NCI-H1436 (cell line): ENCODE measurements at places on chromosomes 1 and 21.

DNA sequence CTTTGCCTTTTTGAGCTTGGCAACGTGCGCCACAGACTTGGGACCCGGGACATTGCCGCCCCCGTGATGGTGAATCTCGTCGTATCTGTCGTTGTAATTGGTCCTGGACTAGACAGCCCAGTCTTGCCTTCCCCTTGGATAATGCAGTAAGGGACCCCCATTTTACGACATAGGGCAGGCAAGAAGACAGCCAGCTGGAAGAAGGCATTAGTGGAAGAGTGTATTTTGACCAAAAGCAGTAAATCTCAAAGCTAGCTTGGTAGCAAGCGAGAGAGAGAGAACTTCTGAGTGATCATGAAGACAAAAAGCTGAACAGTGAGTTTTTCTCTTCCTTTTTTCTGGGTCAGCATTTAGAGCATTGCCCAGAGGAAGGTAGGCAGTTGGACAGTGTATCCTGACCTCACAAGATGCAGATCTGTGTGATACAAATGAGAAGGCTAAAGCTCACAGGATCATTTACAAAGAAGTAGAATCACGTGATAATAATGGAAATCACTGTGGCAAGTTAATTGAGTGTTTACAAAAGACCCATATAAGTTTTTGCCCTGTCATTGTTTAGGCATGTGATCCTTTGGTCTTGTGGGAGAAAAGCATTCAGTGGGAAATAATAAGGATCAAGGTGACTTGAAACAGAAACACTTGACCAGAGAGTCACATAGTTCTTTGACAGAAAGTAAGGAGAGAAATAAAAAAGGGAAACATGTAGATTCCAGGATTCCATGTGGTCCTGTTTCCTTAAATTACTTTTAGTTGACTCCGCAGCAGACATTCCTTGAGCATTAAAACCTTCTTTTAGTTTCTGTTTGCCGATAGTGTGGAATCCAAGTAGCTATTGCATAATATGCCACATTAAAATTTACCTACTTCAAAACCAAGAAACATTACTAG lies 66.3 kb downstream of the CNST start:
- DNase-seq: no peak

GRCh38 chr1:226584164-226584563 lies 35.6 kb downstream of the STUM start:
- no peak for DNase-seq

DNA sequence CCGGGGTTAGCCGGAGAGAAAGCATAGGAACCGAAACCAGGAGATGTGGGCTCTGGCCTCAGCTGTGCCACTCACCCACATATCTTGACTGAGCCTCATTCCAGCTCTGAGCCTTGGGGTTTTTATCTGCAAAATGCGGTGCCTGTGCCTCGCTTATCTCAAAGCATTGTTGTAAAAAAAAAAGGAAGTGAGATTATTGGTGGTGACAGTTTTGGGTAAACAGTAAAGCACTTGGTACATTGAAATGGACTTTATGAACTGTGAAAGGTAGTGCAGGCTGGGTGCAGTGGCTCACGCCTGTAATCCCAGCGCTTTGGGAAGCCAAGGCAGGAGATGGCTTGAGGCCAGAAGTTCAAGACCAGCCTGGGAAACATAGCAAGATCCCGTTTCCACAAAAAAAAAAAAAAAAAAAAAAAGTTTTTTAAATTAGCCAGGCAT lies 3.8 kb downstream of the PTAFR start:
- DNase-seq: no peak

- no peak for DNase-seq
These were observed at the start of gene RHBDL2 for GRCh38 chr1:38941527-38942019. Gene RHBDL2 (minus strand): TSS chr1:38941830. CDS start chr1:38919212, 22,618 bp downstream.

- no peak for DNase-seq
These were observed 76.1 kb upstream of the GADD45A start for GRCh38 chr1:67608661-67609576.

- DNase-seq: no peak
These were observed 188.0 kb downstream of the RERE start for GRCh38 chr1:8629241-8630091.

- no peak for DNase-seq
These were observed 239.7 kb upstream of the KCNK2 start for GRCh38 chr1:214842856-214843255.

- DNase-seq: peak; percentile 36
These were observed 5.9 kb upstream of the FNDC5 start for GRCh38 chr1:32876341-32877210.

DNA sequence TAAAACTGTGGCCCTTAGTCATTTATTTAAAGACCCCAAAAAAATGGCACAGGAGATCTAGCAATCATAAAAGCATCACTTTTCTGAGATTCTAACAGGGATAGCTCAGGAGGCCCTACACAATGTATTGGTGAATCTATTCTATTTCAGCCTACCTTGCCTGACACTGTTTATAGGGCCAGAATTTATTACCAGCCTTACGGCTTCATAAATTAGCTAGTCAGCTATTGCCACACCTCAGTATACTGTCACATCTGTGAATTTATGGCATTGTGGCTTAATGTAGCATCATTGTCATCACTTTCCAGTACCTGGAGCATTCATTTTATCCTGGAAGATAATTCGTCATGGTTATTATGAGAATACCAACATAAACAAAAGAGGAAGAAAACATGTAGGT lies 121.2 kb upstream of the ERG start:
- DNase-seq: no peak

DNA sequence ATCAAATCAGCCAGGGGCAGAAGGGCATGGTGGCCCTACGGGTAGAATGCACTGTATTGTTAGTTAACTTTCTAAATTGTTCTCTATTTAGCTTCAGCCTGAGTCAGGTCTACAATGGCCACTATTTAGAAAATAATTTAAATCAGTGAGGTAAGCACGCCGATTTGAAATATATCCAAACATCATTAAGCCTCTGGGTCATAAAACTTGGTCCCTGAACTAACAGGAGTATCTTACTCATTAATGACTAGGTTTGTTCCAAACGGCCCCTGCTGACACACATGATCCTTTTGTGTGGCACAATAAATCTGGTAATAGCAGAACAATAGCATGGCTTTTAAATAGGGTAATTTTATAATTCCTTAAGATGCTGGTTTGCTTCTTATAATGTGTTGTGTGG lies 48.4 kb downstream of the STX6 start:
- DNase-seq: no peak

- DNase-seq: no peak
These were observed 5.2 kb downstream of the SELENON start for GRCh38 chr1:25804964-25805862.

GRCh38 chr1:113891631-113892220 lies 4.3 kb upstream of the BCL2L15 start:
- peak; percentile 65 for DNase-seq

GRCh38 chr1:171350594-171350993 lies 36.6 kb downstream of the FMO4 start:
- no peak for DNase-seq

GRCh38 chr21:32306021-32306780 lies 7.5 kb downstream of the MRAP start:
- no peak for DNase-seq

DNA sequence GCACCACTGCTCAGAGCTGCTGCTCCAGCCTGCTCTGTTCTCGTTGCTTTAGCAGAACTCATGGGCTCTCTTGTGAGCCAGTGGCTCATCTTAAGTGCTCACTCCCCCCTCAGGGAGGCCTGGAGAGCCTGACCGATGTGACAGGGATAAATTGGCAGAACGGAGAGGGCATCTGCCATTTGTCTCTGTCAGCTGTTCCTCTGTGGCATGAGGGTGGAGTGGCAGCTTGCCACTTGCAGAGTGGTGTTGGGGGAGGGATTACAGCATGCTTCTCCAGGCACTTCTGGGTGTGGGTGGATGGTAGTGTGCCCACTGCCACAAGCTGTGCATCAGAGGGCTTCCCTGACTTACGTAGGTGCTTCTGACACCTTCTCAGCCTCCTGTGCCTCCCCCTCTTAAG lies 229.5 kb downstream of the PAPPA2 start:
- DNase-seq: no peak

GRCh38 chr1:21773585-21773984 lies 9.4 kb downstream of the USP48 start:
- no peak for DNase-seq

DNA sequence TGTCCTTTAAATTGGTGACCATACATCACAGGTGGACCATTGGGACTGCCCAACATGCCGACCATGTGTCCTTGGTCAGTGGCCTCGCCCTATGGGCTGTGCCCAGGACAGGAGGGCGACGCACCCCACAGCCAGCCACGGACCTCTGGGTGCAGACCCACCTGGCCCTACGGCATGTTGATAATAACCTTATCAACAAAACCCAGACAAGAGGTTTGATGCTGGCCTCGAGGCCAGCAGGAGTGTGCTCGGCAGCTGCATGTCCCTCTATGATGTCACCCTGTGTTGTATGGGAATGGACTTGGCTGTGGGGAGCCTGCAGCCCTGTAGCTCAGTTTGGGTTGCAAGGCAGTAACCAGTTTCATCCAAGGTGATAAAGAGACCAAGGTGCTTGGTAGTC lies 32.1 kb downstream of the SLC37A1 start:
- no peak for DNase-seq

- DNase-seq: no peak
These were observed 7.6 kb downstream of the ENO1 start for GRCh38 chr1:8870616-8871538.

DNA sequence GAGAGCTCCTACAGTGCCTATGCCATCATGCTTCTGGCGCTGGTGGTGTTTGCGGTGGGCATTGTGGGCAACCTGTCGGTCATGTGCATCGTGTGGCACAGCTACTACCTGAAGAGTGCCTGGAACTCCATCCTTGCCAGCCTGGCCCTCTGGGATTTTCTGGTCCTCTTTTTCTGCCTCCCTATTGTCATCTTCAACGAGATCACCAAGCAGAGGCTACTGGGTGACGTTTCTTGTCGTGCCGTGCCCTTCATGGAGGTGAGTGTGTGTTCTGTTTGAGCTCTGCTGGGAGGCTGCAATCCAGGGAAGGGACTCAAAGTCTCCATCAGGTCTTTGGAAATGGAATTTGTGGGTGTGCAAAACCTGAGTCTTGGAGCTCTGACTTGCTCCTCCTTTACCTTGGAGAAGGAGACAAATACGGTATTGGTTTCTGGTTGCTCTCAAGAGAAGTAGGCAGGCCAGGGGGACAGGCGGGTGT lies 658 bp downstream of the GPR37L1 start:
- DNase-seq: no peak

GRCh38 chr1:203544978-203545816 lies 51.2 kb downstream of the OPTC start:
- DNase-seq: no peak

DNA sequence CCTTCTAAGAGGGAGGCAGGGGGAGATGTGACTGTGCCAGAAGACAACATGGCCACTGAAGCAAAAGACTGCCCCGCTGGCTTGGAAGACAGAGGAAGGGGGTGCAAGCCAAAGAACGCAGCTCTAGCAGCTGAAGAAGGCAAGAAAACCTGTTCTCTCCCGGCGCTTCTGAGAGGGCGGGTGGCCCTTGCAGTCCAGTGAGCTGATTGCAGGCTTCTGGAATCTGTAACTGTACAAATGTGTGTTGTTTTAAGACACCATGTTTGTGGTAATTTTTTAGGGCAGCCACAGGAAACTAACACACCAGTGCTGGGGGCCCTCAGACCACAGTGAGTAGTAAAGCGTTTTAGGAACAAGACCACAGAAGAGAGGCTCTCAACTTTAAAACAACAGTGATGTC lies 47.0 kb downstream of the CD46 start:
- no peak for DNase-seq
